Foreskin keratinocyte (primary cell): ENCODE measurements at places on chromosomes 1 and 21. TPM values are rescaled to one million over a fixed set of nuclear protein-coding genes. Genes with fewer than 3 reads are reported as not detected.
A peak's percentile ranks its signal among the peaks of the same experiment; 100 is the strongest.

DNA sequence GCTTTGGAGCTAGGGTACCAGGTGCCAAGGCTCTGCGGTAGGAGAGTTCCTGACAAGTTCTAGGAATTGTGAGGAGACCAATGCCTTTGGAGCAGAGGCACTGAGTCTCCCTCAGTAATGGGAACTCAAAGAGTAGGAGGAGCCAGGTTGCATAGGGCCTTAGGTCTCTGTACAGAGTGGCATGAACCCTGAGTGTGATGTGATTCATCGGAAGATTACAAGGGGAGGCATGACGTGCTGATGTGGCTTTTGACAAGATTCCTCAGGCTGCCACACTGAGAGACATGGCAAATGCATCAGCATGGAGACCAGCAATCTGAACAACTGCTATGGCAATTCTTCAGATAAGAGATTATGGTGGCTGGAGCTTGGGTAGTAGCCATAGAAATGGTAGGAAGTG, 94.6 kb upstream of the SLC44A3 start:
- no peak for DNase-seq

The NES gene
- 0.04 and 0.14 TPM in 2 replicates for total RNA-seq

- no peak for DNase-seq
Observed at GRCh38 chr1:40421431-40422384, 28.6 kb upstream of the ZFP69B start.

The CFAP57 gene
- 0.82 and 0.92 TPM in 2 replicates for total RNA-seq

DNA sequence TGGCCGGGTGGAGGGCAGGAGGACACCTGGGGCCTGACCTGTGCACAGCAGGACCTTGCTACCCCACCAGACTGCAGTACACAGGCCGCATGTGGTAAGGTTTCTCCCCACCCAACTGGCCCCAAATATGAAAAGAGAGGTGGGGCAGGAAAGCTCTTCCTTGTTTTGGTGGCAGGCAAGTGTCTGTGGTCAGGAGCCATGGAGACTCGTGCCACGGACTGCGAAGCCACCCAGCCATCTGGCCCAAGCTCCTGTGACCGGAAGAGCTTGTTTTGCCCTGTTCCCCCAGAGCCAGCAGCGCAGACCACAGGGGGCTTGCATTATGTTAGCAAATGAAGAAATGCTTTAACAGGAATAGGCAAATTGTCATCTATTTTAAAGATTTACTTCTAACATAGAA, 54.9 kb downstream of the OLIG1 start:
- no peak for DNase-seq

- DNase-seq, result no peak
Observed at GRCh38 chr1:199678771-199679170, 348.7 kb upstream of the NR5A2 start.

The KLHL21 gene
- 41.8 and 52.0 TPM in 2 replicates for total RNA-seq

DNA sequence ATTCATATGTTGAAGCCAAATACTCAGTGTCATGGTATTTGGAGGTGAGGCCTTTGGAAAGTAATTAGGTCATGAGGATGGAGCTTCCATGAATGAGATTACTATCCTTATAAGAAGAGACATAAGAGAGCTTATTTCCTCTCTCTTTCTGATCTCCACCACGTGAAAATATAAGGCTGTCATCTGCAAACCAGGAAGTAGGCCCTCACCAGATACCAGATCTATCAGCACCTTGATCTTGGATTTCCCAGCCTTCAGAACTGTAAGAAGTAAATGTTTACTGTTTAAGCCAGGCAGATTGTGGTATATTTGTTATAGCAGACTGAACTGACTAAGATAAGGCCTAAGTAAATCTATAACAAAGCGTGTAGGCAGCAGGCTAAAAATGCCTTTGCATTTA, 25.3 kb downstream of the RBM11 start:
- no peak for DNase-seq

DNA sequence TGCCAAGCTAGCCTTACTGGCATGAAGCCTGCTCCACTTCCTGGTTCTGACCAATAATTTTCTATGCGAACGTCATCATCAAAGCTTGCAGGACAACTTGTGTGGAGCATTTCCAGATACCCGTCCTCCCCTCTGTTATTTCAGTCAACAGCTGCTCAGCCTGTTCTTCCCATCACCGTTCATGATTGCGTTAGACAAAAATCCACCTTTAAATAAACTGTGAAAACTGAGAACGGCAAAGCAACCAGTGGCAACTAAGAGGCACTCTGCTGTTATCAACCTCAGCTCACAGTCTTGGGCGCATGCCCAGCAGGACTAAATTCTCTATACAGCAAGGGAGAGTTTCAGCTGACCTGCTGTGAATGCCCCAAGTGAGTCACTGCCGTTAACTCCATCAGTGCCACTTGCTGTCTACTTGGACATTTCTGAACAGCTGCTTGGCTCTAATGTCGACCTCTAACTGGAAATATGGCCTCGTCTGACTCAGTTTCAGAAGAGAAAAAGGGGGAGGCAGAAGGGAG, 207.4 kb upstream of the RUNX1 start:
- DNase-seq, result peak; percentile 90

- peak; percentile 40 for DNase-seq
Observed at GRCh38 chr1:98468111-98468717, 193.3 kb upstream of the SNX7 start.

GRCh38 chr21:44263768-44264167, 2.1 kb upstream of the DNMT3L start:
- DNase-seq, result no peak

DNA sequence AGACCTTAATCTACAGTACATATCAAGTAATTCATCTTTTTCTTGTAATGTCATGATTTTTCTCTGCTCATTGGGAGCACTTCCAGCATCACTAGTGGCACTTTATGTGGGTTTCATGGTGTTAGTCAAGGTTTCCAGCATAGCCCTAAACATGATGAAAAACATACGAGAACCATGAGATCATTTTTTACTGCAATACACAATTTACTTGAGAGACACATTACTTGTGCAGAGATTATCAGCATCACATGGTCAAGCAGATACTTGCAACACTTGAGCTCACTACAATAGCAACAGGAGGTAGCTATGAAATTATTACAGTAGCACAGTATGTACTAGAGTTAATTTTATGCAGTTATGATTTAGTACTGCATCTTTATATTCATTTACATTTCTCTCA, 36.4 kb downstream of the ITGB3BP start:
- no peak for DNase-seq

DNA sequence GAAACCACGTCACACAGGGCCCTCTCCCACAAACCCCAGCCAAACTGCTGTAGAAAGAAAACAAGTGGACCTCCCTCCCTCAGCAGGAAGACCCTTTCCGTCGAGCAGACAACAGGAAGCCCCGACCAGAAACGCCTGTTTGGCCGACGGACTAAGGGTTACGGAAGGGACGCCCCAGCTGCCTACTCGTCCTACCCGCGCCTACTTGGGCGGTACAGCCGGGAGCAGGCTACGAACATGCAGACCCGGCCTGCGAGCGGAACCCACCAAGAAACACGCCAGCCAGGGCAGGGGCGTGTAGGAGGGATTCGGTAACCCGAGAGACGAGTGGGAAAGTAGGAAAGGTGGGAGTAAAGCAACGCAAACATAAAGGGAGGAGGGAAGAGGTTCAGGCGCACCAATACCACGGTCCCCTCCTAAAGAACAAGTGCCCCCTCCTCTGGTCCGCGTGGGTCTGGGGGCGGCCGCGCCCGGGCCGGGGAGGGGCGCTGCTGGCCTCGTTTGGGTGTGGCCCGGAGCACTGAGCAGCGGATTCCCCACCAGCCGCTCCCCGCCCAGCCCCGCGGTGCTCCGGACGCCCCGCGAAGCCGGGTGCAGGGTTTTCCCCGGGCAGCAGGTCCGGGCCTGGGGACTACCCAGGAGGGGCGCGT, 450 bp downstream of the S100A10 start:
- DNase-seq, result no peak

DNA sequence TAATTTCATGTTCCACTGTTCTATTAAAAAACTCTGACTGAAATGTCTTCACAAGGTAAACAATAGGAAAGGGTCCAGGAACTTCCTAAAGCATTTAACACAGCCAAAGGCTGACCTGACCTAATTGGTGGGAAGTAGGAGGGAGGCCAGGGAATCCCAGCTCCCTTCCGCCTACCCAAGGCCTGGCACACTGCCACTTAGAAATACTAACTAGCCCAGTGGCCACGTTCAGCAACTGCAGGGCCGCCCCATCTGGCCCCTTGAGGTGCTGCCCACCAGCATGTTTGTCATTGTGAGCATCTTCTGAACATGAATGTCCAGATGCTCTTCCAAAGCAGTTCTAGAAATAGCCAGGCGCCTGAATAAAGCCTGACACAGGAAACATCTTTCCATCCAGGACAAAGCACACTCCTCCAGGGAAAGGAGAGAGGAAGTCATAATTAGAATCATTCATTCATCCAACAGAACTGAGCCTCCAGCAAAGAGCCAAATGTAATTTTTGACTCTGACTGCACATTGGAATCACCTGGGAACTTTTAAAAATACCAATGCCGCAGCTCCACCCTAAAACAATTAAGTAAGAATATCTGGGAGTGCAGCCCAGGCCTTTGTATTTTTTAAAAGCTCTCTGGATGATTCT, 44.6 kb upstream of the BCL9 start:
- DNase-seq, result no peak

The FGR gene
- not detected in 2 replicates for total RNA-seq

The ZNF593OS gene
- not detected in 2 replicates for total RNA-seq

DNA sequence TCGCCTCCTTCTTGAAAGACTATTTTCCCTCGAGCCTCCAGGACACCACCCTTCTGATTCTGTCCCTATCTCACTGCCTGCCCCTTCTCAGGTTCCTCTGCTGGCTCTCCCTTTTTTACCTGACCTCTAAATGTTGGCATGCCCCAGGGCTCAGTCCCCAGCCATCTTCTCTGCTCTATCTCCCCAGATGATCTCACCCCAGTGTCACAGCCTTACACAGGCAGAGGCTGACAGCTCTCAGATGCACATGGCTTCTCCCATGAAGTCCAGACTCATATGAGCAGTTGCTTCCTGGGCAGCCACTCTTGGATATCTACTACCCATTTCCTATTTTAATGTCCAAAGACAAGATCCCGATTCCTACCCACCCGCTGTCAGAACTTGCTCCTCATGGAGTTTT, 37.5 kb downstream of the RXRG start:
- DNase-seq, result no peak

GRCh38 chr1:164604541-164604940, 45.6 kb downstream of the PBX1 start:
- DNase-seq, result no peak

The ECE1 gene
- total RNA-seq, result 51.1 and 63.5 TPM in 2 replicates

The SEC16B gene
- total RNA-seq, result 0.35 and 1.1 TPM in 2 replicates

GRCh38 chr1:184161071-184161698, 109.7 kb downstream of the TSEN15 start:
- peak; percentile 61 for DNase-seq

DNA sequence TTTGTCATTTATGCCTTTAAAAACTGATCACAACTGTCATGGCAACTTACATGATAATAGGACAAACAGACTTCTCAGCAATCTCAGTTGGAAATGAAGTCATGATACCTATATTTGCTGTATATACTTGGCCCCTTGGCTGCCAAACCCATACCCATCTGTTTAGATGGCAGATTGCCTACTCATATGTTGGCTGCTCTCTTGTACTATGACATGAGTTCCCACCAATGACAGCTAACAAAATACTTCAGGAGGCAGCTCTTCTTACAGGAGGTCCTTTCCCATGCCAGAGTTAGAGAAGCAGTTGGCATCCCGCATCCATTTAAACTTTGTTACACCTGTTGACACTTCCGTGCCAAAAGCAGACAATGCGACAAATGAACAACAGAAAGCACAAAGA, 603.1 kb upstream of the ADGRL2 start:
- no peak for DNase-seq

- no peak for DNase-seq
Observed at GRCh38 chr1:160664573-160665051, 17.8 kb upstream of the SLAMF1 start.

The PAPPA2 gene
- 0.21 and 2.8 TPM in 2 replicates for total RNA-seq

DNA sequence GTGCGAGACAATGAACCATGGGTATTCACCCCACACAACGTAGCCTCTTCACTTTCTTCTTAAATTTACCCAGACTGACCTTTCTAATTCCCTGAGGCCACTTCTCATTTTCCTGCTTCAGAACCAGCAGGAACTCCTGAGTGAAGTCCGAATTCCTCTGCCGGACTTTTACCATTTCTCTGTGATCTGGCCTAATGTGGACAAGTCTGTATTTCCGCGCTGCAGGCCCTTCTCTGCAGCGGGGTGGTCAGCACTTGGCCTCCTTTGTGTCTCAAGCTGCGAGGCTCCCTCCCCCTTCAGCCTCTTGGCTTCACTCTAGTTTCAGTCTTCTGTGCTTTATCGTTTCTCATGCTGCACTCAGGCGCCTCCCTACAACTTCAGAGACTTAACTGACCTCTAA, 9.4 kb upstream of the CTBS start:
- no peak for DNase-seq

GRCh38 chr1:17441265-17441992, 2.0 kb upstream of the RCC2 start:
- peak; percentile 93 for DNase-seq

The TTLL10 gene
- not detected in 2 replicates for total RNA-seq

- DNase-seq, result no peak
Observed at GRCh38 chr21:37079211-37079824, 6.3 kb downstream of the TTC3 start.

The PLEKHN1 gene
- 3.0 and 4.6 TPM in 2 replicates for total RNA-seq

DNA sequence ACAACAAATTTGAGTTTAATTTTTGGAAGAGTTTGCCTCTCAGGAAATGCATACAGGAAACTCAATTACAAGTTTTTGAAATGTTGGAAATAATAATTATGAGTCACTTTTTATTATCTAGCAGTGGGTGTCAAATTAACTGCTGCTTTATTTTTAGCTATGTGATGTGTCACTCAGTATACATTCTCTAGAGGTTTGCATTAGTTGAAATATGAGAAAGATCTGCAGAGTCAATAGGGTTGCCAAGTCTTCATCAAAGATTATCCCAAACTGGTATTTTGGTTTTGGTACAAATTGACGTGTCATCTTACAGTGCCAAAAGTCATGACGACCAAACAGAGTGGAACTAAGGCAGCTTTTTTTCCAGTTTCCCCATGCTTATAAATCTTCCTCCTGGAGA, 54.3 kb upstream of the DIPK1A start:
- DNase-seq, result peak; percentile 40

The OPRD1 gene
- total RNA-seq, result not detected in 2 replicates

- no peak for DNase-seq
Observed at GRCh38 chr1:109466452-109467300, at the start of gene SYPL2. Gene SYPL2, plus strand, starts transcription at chr1:109466546. Its CDS starts 298 bp downstream, at chr1:109466844.

- peak; percentile 9 for DNase-seq
Observed at GRCh38 chr1:38512789-38513188, 346.8 kb downstream of the RRAGC start.

- no peak for DNase-seq
Observed at GRCh38 chr1:168529518-168529917, 14.3 kb downstream of the XCL2 start.
